ENCODE measurements at places on chromosomes 1 and 21.
A peak's percentile ranks its signal among the peaks of the same experiment; 100 is the strongest.

DNA sequence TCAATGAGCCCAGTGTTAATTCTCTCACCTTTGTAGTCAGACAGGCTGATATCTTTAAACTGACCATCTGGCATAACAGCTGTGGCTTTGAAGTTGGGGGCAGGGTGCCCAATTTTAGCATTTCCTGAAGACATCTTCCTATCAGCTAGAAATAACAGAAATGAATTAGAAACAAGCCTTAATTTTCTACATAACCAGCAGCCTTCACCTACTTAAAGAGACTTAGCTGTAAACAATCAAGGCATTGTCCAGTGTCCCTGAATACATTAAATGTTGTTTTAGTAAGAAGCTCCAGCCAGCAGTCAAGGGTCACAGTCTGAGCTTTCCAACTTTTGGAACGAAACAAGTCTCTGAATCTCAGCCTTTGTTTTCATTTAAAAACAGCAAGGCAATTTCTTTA, 2.8 kb downstream of the PRDX1 start:
- no peak for DNase-seq

- DNase-seq, result no peak
Measured at GRCh38 chr1:94798054-94798453, 22.1 kb upstream of the SLC44A3 start.

- peak; percentile 21 for DNase-seq
Measured at GRCh38 chr1:182084487-182085316, 23.2 kb upstream of the ZNF648 start.

DNA sequence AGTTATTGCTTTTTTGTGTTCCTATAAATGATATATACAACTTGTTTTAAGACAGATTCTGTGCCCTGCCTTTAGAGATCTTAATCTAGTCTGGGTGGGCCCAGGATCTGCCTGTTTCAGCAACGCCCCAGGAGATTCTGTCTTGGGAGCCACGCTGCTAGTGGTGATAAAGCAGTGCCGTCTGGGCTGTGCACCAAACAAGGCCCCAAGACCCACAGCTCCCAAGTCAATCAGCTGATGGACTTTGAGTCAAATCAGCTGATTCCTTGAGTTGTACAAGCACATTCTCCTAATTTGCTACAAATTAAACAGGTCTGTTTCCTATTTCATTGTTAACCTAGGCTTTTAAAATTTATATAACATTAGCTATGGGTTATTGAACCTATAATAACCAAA, 15.7 kb upstream of the SLC44A3 start:
- no peak for DNase-seq

- peak; percentile 23 for DNase-seq
Measured at GRCh38 chr21:32772281-32773047, 909 bp upstream of the PAXBP1 start.

DNA sequence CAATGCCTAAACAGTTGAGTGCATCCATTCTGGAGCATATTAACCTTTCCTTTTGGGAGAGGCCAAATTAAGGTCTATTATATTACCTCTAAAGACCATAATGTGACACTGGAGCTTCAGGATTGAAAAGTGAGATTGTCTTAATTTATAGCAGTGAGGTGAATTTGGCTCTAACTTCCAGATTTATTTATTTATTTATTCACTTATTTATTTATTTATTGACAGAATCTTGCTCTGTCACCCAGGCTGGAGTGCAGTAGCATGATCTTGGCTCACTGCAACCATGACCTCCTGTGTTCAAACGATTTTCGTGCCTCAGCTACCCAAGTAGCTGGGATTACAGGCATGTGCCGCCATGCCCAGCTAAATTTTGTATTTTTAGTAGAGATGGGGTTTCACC, 19.1 kb downstream of the ZCCHC17 start:
- DNase-seq, result no peak

DNA sequence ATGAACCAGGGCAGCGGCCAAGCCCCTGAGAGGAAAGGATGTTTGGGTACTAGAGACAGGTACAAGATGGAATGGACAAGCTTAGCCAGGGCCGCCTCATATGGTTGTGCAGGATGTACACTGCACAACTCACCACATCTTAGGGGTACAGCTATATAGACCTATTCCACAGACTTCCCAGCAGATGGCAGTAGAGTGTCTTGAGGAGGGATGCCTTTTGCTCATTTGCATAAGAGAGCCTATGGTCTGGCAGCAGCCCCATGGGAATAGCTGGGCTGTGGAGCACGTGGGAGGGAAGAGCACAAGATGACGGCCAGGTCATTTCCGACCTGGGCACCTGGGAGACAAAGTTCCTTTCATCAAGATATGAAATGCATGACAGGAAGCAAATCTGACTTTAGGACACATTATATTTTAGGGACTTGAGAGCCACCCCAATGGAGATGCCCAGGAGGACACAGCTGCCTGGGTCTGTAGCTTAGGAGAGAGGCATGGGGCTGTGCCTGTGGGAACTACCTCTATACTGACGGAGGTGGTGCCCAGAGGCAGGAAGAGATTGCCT, 215.5 kb downstream of the KCNJ6 start:
- DNase-seq, result no peak

- no peak for DNase-seq
Measured at GRCh38 chr1:114694540-114695310, 621 bp downstream of the AMPD1 start.

GRCh38 chr1:3863231-3863935, 6.1 kb downstream of the DFFB start:
- no peak for DNase-seq

DNA sequence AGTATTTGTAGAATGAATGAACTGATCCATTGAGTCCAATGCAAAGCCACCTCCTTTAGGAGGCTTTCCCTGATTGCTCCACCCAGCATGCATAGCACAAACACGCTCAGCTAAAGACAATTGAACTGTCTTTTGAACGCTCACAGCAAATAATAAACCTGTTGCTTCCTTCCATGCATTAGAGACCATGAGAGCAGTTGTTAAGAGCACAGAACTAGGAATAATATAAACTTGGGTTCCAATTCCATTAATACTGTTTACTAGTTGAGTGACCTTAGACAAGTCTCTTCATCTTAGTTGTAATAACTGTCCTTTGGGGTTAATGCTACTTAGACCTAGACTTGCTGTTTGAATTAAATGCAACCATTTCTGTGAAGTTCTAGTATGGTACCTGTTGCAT, 5.9 kb upstream of the MEF2D start:
- no peak for DNase-seq

DNA sequence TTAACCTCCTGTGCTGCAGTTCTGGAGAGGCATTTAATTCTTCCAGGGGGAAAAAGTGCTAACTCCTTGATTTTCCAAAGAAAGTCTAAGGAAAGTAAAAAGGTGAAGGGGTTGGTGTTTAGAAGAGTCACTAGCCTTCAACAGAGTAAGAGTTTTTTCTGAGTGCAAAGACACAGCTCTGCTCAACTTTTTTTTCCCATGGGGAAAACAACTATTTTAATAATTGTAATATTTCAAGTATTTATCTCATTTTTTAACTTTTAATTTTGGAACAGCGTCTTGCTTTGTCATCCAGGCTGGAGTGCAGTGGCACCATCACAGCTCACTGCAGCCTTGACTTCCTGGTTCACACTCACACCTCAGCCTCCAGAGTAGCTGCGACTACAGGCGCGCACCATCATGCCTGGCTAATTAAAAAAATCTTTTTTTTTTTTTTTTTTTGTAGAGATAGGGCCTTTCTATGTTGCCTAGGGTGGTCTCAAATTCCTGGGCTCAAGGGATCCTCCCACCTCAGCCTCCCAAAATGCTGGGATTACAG, 202.6 kb downstream of the APP start:
- no peak for DNase-seq

GRCh38 chr1:30915491-30916230, 7.1 kb upstream of the SDC3 start:
- no peak for DNase-seq

DNA sequence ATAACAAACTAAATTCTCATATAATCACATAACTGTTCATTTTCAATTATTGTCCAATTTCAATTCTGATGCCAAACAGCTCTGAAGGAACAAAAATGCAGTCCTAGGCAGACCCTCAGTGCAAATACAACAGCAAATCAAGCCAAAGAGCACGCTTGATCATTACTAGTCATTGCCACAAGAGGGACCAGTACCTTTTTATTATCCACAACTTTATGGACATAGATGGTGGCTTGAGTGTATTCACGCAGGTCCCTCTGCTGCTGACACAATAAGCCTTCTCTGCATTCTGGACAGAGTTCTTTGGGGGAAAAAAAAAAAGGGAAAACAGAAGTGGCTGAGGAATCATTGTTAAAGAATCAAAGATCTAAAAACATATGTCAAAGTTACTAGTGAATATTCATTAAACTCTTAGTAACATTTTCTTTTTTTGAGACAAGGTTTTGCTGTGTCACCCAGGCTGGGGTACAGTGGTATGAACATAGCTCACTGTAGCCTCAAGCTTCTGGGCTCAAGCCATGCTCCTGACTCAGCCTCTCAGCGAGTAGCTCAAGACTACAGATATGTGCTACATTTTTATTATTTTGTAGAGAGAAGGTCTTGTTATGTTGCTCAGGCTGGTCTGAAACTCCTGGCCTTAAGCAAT, 34.3 kb upstream of the RAP1GAP start:
- DNase-seq, result no peak

DNA sequence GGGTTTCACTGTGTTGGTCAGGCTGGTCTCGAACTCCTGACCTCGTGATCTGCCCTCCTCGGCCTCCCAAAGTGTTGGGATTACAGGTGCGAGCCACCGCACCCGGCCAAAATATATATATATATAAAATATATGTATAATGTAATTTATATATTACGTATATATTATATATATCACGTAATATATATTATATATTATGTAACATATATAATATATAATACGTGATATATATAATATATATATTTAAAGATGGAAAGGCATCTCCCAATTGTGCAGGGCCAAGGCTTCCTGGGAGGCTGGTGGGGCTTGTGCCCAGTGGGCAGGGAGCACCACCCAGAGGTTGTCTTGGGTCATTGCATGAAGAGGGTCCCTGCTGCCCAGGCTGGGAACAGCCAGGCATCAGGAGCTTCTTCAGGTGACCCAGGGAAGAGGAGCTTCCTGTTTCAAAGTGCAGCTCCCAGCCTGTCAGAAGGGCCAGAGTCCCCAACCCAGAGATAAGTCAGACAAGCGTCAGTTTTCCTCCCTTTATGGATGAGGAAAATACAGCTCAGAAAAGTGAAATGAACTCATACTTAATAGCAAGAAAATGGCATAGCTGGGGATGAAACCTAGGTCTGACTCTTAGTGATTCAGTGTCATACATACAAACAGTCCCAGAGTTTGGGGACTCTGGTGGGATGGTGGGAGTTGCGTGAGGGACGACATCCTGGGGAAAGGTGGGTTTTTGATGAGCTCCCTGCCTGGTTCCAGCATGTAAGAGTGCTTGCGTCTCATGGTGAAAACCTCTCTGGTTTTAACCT, 12.0 kb downstream of the UBE2Q1 start:
- DNase-seq, result no peak

DNA sequence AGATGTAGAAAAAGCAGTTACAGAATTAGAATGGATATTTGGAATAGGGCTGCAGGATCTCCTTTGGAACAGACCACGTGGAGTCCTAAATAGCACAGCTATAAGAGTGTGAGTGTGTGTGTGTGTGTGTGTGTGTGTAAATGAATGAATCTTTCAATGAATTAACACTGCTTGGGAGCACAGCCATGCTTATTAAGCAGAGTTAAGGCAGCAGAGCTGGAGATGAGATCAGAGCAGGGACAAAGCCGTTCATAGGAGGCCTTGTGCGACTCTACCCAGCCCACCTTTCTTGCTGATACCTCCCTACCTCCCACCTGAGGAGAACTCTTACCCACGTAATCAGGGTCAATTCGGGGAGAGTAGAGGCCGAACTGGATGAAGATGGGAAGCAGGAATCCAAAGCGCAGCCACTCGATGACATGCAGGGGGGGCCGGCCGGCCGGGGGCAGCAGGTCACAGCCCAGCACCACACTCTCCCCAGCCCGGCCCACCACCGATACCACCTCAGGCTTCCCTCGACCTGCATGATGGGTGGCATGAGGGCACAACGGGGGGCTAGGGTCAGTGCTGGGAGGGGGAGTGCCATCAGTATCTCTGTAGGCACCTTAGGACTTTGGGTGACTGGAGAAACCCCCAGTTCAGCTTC, 2.7 kb downstream of the IGSF9 start:
- no peak for DNase-seq

- DNase-seq, result no peak
Measured at GRCh38 chr1:93504247-93505033, 56.5 kb downstream of the FNBP1L start.

DNA sequence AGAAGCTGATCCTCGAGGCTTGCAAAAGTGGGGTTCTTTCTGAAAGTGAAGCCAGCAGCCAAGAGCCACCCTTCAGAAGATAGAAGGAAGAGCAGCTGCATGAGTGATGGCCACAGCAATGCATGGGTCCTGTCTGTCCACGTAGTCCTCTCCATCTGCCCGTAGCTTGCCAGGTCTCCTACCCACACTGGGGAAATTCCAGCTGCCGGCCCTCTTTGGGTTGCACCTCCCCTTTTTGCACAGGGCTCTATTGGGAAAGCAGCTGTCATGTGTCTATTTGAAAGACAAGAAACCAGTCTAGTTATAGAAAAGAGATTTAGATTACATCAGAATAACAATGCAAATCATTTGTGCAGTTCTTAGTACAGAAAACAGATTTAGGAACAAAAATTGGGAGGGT, 204.4 kb downstream of the GIPC2 start:
- no peak for DNase-seq

DNA sequence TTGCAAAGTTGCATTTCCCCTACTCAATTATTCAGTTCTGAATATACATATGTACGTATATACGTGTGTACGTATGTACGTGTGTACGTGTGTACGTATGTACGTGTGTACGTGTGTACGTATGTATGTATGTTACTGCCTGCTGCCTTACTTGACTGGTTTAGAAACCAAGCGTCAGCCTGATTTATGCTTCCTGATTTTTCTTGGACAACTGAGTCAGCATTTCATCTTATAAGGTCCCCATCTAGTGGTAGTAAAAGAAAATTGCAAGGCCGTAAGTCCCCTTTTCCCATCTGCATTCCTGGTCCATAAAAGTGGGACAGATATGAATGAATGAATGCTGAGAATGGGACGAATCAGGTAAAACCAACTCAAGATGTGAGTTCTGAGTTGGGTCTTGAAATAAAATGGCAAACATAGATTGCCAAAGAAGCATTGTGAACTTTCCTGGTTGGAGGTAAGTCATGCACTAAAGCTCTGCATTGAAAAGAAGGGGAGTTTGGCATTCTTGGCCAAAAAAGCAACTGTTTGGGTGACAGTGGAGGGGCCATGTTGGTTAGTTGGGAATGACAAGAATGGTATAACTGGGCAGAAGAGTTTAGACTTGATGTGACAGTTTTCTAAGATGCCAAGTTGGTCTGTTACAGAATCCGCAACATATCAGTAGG, 76.4 kb upstream of the DNAH14 start:
- DNase-seq, result no peak
